ENCODE measurements at places on chromosomes 7 and 10.

- no peak for DNase-seq
Observed at GRCh38 chr7:48171202-48171601, at the start of gene ABCA13. TSS of gene ABCA13 (plus strand) at chr7:48171458. CDS start at chr7:48171484, 26 bp downstream.

GRCh38 chr7:7761974-7762779 lies 43.8 kb upstream of the RPA3 start:
- DNase-seq, result no peak

- no peak for DNase-seq
Observed at GRCh38 chr7:131021902-131022301, 287.9 kb upstream of the KLF14 start.

GRCh38 chr7:155298288-155298833 lies 683 bp downstream of the INSIG1 start:
- no peak for DNase-seq

GRCh38 chr7:84614821-84615501 lies 420.4 kb upstream of the SEMA3A start:
- DNase-seq, result peak; percentile 18

Data from cardiac muscle cell (in vitro differentiated cells and primary cell).